ENCODE measurements at places on chromosomes 16 and 17. TPM values are rescaled to one million over a fixed set of nuclear protein-coding genes. Genes with fewer than 3 reads are reported as not detected.

DNA sequence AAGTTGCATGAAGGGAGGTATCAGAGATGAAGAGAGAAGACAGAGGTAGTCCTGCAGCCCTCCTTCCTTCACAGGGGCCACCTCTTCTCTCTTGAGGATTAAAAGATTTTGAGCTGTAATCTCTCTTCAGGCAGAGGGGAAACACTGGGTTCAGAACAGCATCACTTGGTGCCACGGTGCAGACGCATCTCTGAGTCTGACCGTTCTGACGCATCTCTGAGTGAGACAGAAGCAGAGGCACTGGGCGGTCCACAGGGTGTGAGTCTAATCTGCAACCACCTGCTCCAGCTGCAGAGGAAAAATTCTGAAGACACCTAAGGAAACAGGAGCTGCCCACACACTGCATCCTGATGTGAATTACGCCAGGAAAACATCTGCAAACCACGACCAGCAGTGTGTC lies 5.3 kb upstream of the KRT37 start:
- H3K36me3 ChIP-seq, result no peaks in the 10 kb centered on the region
- no peaks in the 10 kb centered on the region for H3K27me3 ChIP-seq
- DNase-seq, result no peak
- H3K4me1 ChIP-seq, result no peaks in the 10 kb centered on the region

ZNF750 gene
- 5.5 TPM for polyA plus RNA-seq

DNA sequence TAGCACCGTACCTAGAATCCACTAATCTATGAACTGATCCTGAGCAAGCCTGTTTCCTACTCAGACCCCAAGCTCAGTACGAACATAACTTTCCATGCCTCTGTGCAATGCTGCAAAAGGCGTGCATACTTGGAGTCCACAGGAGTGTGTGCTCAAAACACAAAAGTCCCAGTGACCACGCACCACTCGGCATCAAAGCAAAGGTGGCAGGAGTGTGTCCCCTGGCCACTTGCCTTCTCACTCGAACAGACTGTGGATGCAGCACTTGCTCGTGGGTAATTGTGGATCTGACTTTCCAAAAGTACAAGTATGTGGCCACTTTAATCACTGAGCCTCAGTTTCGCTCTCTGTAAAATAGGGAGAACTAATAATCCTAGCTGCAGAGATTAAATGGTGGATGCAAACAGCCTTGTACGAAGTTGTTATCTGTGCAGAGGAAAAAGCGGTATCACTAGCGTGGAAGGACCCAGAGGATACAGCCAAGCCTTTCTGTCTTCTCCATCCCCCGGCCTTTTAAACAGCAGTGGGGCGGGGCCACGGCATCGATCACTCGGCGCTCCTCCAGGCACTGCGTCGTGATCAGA lies 311 bp upstream of the KDM8 start:
- peaks cover 12% of the 10 kb centered on the region for H3K4me1 ChIP-seq
- peak overlapping the region; percentile 93 for H3K4me3 ChIP-seq
- no peaks in the 10 kb centered on the region for H3K27me3 ChIP-seq

DNA sequence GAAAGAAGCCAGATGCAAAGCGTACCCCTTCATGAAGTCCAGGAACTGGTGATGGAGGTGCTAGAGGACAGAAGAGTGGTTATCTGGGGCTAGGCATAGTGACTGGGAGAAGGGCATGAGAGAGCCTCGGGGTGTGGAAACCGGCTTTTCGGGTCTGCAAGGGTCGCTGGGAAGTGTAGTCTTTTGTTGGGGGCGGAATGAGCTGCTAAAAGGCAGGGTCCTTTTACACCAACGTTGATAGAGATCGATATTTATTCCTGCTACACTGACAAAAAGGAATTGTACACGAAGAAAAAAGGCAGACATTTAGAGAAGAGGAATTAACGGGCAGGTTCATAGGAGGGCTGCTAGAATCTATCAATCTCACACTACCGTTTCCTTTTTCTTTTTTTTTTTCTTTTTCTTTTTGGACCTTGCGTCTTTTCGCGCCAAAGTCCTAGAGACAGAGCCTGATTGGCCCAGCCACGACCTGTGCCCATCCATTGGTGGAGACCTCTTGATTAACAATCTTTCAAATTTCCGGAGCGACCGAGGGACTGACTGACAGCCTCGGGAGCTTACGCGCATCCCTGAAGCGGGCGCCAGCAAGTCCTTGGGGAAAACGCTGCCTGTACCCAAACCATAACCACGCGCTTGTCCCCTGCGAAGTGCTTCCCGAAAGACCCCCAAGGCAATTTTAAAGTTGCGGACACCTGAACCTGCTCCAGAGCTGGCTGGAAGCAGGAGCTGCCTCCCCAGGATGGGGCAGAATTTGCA lies 27.7 kb upstream of the DHRS7B start:
- peak overlapping the region; percentile 84 for H3K4me3 ChIP-seq
- no peak for DNase-seq
- H3K27ac ChIP-seq, result peak overlapping the region; percentile 85
- H3K36me3 ChIP-seq, result no peaks in the 10 kb centered on the region
- no peaks in the 10 kb centered on the region for H3K27me3 ChIP-seq
- peaks cover 12% of the 10 kb centered on the region for H3K4me1 ChIP-seq

DNA sequence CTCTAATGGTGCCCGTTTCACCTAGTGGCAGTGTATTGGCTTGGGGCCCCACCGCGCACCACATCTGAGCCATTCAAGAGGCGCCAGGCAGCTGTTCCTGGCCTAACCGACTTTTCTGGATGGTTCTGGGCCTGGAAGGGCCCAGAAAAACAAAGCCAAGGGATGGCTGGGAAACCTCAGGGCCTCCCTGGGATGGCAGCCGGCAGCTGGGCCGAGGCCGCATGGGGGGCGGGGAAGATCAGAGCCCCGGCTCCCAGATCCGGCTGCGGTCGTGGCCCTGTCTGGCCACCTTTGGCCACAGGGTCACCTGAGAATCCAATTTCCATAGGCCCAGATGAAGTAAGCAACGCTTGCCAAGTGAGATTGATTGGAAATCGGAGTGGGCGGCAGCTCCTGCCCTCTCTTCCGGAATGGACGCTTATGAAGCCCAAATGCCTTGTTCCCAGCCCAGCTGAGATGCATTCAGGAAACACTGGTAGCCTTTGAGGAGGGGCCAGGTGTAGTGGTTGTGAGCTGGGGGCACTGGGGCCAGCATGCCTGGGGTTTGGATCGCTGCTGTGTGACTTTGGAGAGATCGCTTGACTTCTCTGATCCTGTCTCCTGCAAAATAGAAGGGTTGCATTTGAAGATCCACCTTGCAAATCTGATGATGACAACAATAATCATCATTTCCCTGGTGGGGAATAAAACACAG lies 163.8 kb upstream of the GSE1 start:
- peaks cover 38% of the 10 kb centered on the region for H3K27me3 ChIP-seq
- H3K27ac ChIP-seq, result no peak overlapping the region
- no peak for DNase-seq
- no peaks in the 10 kb centered on the region for H3K4me1 ChIP-seq

GRCh38 chr16:50523710-50524109 lies 24.5 kb upstream of the NKD1 start:
- H3K36me3 ChIP-seq, result no peaks in the 10 kb centered on the region
- no peak overlapping the region for H3K4me3 ChIP-seq
- peaks cover 16% of the 10 kb centered on the region for H3K27me3 ChIP-seq
- no peak for DNase-seq
- no peak overlapping the region for H3K27ac ChIP-seq
- H3K4me1 ChIP-seq, result no peaks in the 10 kb centered on the region

GRCh38 chr17:62724398-62725146 lies 83.5 kb downstream of the MARCHF10 start:
- no peak overlapping the region for H3K4me3 ChIP-seq
- no peaks in the 10 kb centered on the region for H3K27me3 ChIP-seq
- peaks cover 28% of the 10 kb centered on the region for H3K4me1 ChIP-seq
- H3K36me3 ChIP-seq, result no peaks in the 10 kb centered on the region
